ENCODE measurements at places on chromosomes 5 and 9.

DNA sequence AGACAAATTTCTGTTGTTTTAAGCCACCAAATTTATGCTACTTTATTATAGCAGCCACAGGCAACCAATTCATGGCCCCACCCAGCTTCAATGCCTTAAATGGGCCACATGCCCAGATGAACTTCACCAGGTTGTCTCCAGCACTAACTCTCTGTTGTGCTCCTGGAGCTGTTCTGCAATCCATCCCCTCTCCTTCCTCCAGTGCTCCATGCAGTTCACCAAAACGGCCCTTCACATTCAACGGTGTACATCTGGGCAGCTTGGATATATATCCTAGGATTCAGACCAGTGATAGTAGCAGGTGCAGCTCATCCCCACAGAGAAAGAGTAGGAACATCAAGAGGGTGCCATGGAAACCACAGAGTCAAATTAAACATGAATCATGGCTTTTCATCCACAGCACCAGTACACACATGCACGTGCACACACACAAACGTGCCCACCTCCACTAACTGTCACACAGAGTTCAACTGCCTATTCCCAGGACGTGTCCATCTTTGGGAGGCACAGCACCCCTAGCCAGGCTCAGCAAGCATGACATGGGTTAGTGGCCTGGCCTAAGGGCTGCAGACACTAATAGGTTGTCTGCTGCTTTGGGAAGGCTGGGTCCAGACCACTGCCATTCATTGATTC, 134.5 kb downstream of the MED10 start:
- DNase-seq, result no peak

GRCh38 chr5:7361593-7361992, 34.3 kb upstream of the ADCY2 start:
- no peak for DNase-seq

- DNase-seq, result no peak
These were observed 286.5 kb downstream of the ZNF608 start for GRCh38 chr5:124459984-124460383.

DNA sequence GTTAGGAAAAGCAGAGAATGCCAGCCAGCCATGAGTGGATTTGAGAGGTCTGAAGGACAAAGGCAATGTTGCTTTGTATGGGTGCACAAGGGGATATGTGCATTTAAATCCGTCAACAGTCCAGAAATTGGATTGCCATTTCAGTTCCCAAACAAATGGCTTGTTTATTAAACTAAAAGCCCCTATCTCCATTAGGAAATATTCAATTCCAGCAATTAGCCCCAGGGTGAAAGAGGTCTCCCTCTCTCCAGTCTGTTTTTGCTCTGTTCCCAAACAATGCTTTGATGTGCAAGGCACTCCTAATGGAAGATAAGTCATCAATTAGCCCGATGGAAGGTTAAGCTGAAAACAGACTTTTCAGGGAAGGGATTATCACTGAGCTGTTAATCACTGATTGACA, 101.3 kb downstream of the C9orf152 start:
- DNase-seq, result no peak

DNA sequence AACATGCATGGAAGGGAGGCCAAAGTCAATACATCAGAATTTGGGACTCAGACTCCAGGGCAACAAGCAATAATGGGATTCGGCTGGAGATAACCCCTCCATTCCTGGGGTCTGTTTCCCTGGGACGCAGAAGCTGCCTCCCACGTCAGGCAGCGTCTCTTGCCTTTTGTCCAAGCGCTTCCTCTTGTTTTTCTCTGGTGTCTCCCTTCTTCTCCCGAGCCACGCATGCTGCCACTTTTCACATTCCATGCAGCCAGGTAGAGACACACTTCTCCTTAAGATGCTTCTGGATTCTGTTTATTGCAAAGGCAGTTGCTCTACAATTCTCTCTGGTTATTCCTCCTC, 267.3 kb downstream of the AOPEP start:
- no peak for DNase-seq
